C1 segment of cervical spinal cord (tissue), 14 donors: ENCODE measurements at places on chromosomes 7 and 10.

DNA sequence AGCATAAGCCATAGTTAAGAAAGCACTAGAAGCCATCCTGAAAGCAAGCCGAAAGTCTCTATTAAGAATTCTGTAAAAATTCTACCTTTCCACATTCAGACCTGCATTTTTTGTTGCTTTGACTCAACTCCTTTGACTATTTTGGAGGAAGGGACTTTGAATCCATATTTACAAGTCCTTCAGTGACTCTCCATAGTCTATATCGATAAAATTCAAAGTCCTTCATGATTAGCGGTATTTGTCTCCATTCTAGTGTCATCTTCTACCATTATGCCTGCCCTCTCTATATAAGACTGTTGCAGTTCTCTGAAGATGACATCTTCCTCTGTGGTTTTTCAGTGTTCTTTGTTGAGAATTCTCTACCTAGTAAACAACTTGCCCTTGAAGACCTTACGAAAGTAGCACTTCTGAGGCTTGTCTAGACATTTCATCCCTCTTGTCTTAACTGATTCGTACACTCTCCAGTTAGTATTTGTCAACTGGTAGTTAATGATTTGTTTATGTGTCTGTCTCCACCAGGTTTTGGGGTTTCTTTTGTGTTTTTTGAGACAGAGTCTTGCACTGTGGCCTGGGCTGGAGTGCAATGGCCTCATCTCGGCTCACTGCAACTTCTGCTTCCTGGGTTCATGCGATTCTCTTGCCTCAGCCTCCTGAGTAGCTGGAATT is 1.7 kb downstream of the CCSER2 start:
- DNase-seq, result no peak

DNA sequence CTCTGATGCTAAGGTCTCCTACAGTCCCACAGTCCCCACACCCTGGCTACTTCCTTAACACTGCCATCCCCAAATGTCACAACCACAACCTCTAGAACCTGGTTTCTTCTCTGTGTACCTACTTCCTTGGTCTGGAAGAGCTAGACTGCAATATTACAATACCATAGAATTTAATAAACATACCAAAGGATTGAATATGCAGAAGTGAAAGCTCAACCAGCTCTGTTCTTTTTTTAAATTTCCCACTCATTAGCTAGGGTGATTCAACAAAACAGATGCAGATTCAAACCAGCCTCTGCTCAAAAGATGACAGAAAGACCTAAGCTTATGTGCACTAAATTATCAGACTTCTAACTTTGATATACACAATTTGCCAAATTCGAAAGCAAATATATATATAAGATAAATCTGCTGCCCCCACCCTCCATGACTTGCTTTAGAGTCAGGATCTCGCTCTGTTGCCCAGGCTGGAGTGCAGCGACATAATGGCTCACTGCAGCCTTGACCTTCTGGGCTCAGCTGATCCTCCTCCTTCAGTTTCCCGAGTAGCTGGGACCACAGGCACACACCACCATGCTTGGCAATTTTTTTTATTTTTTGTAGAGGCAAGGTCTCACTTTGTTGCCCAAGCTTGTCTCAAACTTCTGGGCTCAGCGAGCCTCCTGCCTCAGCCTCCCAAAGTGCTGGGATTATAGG is 212.6 kb downstream of the CHCHD3 start:
- no peak for DNase-seq

DNA sequence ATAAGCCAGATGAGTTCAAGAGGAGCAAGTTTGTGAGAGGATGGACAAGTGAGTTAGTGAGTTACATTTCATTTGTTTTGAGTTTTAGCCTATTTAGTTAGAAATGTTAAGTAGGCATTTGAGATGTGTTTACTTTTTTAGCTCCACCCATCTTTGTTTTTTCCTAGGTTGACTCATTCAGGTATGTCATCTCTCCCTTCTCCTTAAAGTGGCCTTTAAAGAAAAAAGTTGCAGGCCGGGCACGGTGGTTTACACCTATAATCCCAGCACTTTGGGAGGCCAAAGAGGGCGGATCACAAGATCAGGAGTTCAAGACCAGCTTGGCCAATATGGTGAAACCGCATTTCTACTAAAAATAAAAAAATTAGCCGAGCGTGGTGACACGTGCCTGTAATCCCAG is 71.2 kb downstream of the BMPR1A start:
- no peak for DNase-seq

- DNase-seq, result no peak
These were observed 4.2 kb downstream of the INHBA start for GRCh38 chr7:41698726-41699125.

DNA sequence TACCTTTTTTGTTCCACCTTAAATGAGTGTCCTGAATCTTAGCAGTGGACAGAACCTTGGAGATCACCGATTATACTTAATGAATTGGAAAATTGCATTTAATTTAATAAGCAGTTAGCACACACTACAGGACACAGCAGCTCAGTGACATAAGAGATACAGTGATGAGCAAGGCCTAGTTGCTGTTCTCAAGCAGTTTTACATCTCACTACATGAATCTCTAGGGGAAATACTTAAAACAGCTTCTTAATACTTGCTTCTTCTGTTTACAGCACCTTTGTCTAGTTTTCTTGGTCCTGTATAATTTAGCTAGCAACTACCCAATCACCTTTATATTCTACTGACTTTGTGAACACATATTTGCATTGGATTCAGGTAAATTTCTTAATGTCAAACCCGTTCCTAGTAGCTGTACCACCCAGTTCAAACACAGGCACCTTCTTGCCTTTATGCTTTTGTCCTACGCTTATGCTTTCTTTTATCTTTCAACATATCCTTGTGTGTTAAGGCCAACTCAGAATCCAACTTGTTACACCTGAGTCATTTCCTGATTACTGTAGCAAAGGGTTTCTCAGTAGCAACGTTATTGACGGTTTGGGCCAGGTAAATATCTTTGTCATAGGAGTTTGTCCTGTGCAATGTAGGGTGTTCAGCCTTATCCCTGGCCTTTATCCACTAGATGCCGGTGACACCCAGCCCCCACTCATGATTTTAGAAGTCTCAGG is 1.8 kb downstream of the STAM start:
- no peak for DNase-seq

DNA sequence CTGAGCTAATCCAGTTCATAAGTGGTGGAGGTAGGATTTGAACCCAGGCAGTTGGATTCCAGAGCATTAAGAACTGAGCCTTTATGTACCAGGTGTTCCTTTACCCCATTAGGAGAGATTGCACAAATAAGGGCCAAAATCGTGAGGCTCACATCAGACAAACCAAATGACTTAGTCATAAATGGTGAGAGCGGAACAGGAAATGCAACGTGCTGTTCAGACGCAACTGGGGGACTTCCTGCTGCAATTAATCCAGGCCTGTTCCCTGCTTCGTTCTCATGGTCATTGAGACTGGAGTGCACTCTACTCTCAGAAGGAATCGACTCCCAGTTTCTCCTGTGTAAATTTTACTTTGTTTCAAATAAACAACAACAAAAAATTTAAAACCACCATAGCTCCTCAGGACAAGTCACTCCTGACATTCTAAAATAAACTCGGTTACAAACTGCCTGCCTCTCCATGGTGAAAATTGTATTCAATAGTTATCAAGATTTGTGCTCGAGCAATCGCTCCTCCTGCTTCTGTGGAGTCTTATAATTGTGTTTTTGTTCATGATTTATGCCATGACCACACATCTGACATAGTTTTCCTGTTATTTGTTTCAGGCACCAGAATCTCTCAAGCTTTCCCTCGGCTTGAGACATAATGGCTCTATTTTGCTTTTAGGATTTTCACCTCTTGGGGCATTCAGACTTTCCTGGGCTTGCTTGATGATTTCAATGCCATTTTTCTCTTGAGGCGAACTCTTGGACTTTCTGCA is 115.3 kb upstream of the BMPER start:
- DNase-seq, result no peak

DNA sequence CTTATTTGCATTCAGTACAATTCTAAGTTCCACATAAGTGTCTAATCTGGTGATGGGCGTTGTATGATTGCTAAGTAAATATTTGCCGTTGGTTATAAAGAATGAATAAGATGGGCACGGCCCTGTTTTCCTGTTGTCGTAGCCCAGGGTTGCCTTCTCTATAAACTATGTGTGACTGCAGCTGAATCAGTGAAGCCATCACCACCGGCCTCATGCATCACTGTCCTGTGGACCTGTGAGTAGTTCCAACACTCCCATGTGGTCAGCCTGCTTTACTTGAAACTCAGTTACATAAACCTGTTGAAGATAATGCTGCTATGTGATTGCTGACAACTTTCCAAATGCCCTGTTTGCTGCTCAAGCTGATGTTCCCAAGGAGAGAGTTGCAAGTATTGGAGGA is 21.6 kb upstream of the KLF6 start:
- DNase-seq, result no peak

DNA sequence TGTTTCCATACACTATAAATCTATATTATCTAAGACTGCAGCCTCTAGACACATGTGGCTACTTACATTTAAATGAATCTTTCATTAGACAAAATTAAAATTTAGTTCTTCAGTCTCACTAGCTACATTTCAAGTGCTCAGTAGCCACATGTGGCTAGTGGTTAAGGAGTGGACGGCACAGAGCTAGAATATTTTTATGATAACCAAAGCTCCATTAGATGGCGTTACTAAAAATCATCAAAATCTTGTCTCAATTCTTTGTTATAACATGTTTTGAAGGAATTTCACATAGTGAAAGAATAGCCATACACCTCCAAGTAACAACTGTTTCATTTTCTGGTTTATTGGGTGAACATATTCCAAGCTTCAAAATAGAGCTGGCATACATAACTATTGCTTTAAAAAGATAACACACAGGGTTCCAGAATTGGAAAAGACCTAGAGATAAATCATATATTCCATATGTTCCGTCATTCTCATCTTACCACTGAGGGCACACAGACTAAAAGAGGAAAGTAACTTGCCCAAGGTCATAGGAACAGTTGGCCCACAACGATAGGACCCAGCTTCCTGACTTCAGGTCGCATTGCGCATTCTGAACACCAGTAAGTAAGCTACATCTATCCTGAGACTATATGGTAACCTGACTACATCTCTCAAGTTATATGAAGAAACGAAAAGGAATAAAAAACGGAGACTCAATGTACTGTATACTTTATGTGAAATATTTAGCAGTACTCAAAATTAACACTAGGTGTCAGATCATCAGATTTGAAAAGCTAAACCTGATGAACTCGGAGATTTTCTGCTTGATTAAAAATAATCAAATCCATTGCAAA is 66.6 kb downstream of the CAV1 start:
- DNase-seq, result no peak

DNA sequence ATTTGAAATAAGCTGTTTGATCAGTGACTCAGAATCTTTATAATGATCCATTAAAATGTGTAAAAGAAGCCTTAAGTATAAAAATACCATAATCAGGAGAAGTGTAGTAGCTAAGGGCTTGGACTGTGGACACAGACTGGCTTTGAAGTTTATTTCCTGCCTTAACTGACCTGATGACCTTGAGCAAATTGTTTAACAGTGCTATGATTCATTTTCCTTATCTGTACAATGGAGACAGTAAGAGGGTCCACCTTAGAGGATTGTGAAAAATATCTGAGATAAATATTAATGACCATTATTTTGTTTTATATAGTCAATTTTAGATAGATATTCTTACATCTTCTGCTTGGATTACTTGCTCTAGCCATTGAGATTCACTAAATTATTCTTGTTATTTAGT is 13.3 kb upstream of the RPA3 start:
- no peak for DNase-seq

DNA sequence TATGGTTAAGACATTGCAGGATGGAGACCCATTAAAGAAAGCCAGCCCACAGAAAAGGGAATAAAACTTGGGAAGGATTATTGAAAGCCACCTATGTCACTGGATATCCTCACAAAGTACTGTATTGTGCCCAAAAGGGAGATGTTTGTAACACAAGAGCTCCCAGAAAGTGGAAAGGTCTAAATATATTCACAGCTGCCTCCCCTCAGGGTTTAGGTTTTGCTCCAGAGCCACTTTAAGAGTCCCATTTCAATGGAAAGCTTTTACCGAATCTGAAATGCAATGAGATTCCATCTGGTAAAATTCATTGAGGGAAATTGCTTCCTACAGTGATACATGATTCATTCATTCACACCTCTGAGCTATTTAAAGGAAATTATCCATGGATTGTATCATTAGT is 176.4 kb downstream of the XPNPEP1 start:
- no peak for DNase-seq

DNA sequence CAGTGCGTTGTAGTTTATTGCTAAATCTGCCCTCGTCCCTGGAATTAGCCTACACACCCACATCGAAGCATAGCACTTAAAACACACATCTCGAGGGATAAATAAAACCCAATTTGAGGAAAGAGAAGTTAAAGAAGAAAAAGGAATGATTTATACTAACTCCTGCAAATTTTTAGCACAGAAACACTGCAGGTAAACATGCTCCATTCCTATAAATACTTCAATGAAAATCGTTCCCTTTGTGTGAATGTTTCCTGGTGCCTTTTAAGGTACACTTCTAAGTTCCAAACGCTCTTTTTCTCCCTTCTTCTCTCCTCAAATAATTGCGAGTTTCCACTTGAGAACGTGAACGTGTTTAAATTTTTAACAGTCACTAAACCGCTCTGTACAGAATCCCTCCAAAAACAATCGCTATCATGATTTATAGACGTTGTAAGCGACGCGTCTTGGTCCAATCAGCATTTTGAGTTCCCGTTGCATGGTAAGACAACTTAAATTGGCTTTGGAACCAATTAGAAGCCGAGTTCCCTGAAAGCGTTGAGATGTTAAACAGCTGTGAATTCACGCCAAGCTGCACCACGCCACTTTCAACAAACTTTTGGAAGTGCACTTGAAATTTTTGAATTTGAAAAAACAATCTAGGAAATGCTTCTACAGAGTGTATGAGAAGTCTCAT is 12.5 kb upstream of the EBLN1 start:
- DNase-seq, result no peak

DNA sequence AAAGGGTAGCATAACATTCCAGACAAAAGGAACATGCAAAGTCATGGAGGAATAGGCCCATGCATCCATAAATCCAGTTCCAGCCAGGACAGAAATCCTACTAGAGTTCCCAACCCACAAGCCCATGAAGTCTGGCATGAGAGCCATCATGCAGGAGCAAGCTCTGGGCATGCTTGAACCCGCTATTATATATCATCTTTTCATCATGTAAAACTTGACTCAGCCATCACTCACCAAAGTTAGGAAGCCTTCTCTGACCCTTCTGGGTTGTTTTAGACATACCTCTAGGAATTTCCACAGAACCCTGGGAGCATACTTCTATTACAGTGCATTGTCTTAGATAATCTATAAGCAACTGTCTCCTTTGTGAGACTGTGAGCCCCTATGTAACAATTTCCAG is 293.0 kb upstream of the NPSR1 start:
- no peak for DNase-seq

DNA sequence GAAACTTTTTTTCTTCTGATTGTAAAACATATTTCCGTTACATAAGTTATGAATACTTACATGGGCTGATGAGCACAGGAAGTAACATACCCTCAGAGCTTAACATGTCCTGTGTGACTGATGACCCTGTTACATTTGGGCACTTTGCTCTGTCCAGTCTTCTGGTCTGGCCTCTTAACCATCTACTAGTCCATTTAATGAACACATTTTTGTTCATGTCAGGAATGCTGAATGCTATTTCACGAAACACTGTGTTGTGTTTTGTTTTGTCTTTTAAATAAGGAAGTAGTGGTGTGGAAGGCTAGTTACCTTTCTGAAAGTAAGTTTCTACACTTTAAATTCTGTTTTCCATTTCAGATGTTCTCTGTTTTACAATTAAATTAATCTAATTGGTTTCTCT is 77.7 kb downstream of the RBM33 start:
- DNase-seq, result no peak
